ENCODE measurements at places on chromosomes 7 and 10. TPM values are rescaled to one million over a fixed set of nuclear protein-coding genes. Genes with fewer than 3 reads are reported as not detected.

LBX1 gene
- 4.7 TPM for total RNA-seq

TLX1 gene
- 0.17 TPM for total RNA-seq

CRYGN gene
- 1.3 TPM for total RNA-seq

UPK3B gene
- 11.2 TPM for total RNA-seq

ERVW-1 gene
- total RNA-seq = 1.2 TPM

DNA sequence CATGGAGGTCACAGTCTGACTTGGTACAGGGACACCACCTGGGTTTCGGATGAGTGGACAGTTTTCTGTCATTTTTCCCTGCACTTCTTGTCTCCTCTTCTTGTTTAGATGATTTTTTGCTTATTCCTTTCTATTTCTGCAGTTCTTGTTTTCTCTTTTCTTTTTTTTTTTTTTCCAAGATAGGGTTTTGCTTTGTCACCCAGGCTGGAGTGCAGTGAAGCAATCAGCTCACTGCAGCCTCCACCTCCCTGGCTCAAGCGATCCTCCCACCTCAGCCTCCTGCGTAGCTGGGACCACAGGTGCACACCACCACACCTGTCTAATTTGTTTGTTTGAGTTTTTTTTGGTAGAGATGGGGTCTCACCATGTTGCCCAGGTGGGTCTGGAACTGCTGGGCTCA, 49.7 kb upstream of the RASGEF1A start:
- H3K36me3 ChIP-seq = no peaks in the 10 kb centered on the region
- no peak overlapping the region for H3K4me3 ChIP-seq
- H3K27me3 ChIP-seq = no peaks in the 10 kb centered on the region
- no peak for DNase-seq

- peak within 1 kb of the TSS; percentile 85 for H3K4me3 ChIP-seq
- H3K27ac ChIP-seq = no peak within 1 kb of the TSS
- H3K36me3 ChIP-seq = peaks cover 21% of the 10 kb centered on the region
- H3K4me1 ChIP-seq = peaks cover 26% of the 10 kb centered on the region
- DNase-seq = no peak
- peaks cover 47% of the 10 kb centered on the region for H3K27me3 ChIP-seq
Measured at GRCh38 chr7:50782375-50783208, at the start of gene GRB10. Gene GRB10 (minus strand): TSS chr7:50782896. CDS start chr7:50732322, 50,574 bp downstream.

DNA sequence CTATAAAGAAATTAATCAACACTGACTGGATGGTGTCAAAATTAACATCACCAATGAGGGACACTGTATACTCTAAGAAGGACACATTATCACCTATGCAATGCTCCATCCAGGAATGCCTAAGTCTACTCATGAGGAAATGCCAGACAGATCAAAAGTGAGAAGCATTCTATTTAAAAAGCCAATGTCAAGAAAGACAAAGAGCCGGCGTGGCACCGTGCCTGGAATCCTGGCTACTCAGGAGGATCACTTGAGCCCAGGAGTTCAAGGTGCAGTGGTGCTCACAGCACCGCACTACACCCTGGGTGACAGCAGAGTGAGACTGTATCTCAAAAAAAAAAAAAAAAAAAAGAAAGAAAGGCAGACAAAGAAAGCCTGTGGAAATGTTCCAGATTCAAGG, 45.5 kb upstream of the ANAPC16 start:
- peak overlapping the region; percentile 75 for H3K27ac ChIP-seq
- no peak overlapping the region for H3K4me3 ChIP-seq
- H3K36me3 ChIP-seq = peaks cover 21% of the 10 kb centered on the region

DNA sequence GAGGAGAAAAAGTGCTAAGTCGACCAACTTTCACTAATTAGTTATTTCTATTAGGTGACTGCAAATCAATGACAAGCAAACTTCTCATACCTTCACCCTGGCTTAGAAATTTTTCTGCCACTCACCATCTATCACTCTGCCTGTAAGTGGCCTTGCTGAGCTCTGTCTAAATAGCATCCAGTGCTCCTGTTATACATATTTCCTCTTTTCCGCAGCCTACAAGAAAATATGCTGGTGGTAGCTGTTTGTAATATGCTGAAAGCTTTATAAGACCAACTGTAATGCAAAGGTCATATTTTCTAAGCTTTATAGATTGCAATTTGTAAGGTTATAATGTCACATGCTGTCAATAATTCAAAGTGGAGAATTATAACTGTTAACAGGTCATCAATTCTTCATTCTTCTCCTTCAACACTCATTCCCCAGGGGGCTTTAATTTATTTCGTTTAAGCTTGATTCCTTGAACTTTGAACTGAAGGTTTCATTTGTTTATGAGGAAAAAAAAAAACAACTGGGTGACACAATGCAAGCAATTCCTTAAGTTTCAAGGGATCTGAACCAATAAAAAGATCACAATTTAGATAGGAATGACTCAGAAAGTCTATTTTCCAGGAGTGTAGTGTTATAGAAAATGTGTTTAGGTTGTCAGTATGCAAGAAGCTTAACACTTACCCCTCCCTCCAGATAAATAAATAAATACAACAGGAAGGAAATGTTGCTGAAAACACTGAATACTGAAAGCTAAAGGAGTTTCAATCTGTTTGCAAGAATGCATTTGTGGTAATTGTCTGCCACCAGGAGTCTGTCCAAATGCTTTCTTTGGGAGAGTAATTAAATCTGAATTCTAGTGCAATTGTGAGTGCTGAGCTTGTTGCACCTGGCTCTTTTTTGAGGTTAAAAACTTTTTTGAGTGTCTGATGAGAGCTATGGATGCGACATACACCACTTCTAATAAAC, 183.7 kb downstream of the SORCS1 start:
- H3K27me3 ChIP-seq = no peaks in the 10 kb centered on the region
- no peak overlapping the region for H3K27ac ChIP-seq
- DNase-seq = no peak
- H3K36me3 ChIP-seq = no peaks in the 10 kb centered on the region
- H3K4me3 ChIP-seq = no peak overlapping the region
- H3K4me1 ChIP-seq = peaks cover 27% of the 10 kb centered on the region

- H3K4me1 ChIP-seq = peaks cover 34% of the 10 kb centered on the region
- no peaks in the 10 kb centered on the region for H3K36me3 ChIP-seq
- H3K27me3 ChIP-seq = no peaks in the 10 kb centered on the region
- H3K4me3 ChIP-seq = no peak overlapping the region
Measured at GRCh38 chr7:134882481-134882880, 103.0 kb downstream of the CALD1 start.

GRCh38 chr7:105345725-105346124, 43.0 kb downstream of the SRPK2 start:
- H3K4me1 ChIP-seq = peaks cover 9% of the 10 kb centered on the region
- H3K36me3 ChIP-seq = no peaks in the 10 kb centered on the region
- no peak for DNase-seq
- no peaks in the 10 kb centered on the region for H3K27me3 ChIP-seq

- no peaks in the 10 kb centered on the region for H3K36me3 ChIP-seq
- no peak overlapping the region for H3K4me3 ChIP-seq
- peaks cover 4% of the 10 kb centered on the region for H3K27me3 ChIP-seq
Measured at GRCh38 chr10:114363745-114364454, 40.4 kb downstream of the AFAP1L2 start.

DNA sequence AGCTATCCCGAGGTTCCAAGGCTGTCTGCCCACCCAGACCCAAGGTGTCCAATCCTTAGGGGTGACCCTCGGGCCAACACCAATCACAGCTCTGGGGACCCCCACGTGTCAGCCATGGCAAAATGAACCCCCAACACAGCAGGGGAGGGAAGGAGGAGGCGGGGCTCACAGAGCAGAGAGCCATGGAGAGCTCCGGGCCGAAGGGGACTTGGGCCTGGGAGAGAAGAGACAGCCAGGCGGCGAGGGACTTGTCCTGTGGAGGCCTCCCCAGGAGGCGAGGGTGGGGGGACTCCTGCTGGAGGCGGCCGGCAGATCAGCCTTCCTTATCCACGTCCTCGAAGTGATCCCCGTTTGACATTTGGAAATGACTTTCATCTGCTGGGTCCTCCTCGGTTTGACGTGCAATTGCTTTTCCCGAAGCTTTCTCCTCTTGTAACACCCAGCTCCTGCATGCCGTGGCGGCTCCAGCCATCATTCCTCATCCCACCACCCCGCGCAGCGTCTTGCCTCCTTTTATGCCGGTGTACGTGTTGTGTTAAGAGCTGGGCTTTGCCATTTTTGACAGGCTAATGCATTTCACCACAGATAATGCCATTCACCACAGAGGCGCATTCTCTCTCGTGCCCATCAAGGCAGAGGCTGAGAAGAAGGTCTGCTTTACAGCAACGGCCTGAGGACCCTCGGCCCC, 337.4 kb downstream of the DNAJB6 start:
- H3K4me3 ChIP-seq = no peak overlapping the region
- no peak overlapping the region for H3K27ac ChIP-seq
- H3K36me3 ChIP-seq = no peaks in the 10 kb centered on the region
- DNase-seq = peak; percentile 45
- peaks cover 20% of the 10 kb centered on the region for H3K4me1 ChIP-seq

GRCh38 chr7:35546691-35547429, 148.1 kb downstream of the HERPUD2 start:
- H3K27ac ChIP-seq = no peak overlapping the region
- H3K36me3 ChIP-seq = no peaks in the 10 kb centered on the region
- no peak overlapping the region for H3K4me3 ChIP-seq
- H3K27me3 ChIP-seq = peaks cover 26% of the 10 kb centered on the region
- peaks cover 9% of the 10 kb centered on the region for H3K4me1 ChIP-seq
- no peak for DNase-seq

GRCh38 chr10:114021154-114021553, 22.5 kb upstream of the ADRB1 start:
- no peaks in the 10 kb centered on the region for H3K36me3 ChIP-seq
- no peak overlapping the region for H3K4me3 ChIP-seq
- no peak overlapping the region for H3K27ac ChIP-seq
- DNase-seq = no peak
- peaks cover 28% of the 10 kb centered on the region for H3K4me1 ChIP-seq

DNA sequence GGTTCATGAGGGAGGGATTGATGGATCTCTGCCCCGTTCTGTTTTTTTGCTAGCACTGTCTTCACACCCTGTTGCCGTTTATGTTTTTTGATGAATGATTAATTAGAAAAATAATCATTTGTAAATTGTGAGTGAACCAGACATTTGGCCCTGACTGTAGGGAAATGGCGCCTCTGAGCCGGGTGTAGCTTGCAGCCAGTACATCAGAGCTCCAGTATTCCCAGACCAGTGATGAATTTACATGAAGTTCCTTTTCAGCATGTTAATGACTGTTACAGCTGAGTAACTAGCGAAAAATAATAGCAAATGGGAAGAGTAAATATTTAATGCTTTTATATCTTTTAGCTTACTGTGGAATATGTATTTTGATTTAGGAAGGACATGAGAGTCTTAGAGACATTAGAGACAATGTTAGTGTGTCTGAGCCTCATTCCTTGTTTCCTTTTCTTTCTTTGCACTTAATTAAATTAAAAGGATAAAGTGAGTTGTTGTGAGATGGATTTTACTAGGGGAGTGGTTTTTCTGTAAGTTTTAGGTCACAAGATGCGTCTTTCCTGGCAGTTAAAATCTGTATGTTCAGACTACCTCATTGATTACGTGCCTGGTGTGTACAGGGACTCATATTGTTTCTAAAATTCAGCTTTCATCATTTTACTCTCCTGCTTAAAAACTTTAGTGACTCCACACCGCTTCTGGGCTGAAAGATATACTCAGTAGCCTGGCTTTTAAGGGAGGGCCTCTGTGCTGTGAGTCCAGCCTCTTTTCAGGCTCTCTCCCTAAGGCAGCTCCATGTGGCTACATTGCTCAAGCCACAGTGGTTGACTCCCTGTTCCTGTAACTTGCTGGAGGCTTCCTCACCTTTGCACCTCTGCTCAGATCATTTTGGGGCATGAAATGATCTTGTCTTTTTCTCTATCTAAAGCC, 86.4 kb downstream of the AUTS2 start:
- peaks cover 37% of the 10 kb centered on the region for H3K4me1 ChIP-seq
- no peak overlapping the region for H3K4me3 ChIP-seq
- no peaks in the 10 kb centered on the region for H3K36me3 ChIP-seq
- H3K27ac ChIP-seq = peak overlapping the region; percentile 13
- DNase-seq = no peak
- no peaks in the 10 kb centered on the region for H3K27me3 ChIP-seq

Measured in type B pancreatic cell (in vitro differentiated cells).